A549 treated with Hydrocortisone at 1 μM for 4 hours (cell line): ENCODE measurements at places on chromosomes 6 and 20. TPM values are rescaled to one million over a fixed set of nuclear protein-coding genes. Genes with fewer than 3 reads are reported as not detected.

OPN5 gene
- total RNA-seq, result not detected in 5 replicates

FERMT1 gene
- total RNA-seq, result 14.2 to 18.4 TPM (median 14.7 TPM) in 5 replicates

SLC4A11 gene
- total RNA-seq, result 9.2 to 15.1 TPM (median 13.6 TPM) in 5 replicates

CTSA gene
- total RNA-seq, result 92.5 to 118 TPM (median 109 TPM) in 5 replicates

CDH26 gene
- total RNA-seq, result 0.06 to 0.30 TPM (median 0.13 TPM) in 5 replicates

CTAGE9 gene
- total RNA-seq, result not detected in 5 replicates

SAMD10 gene
- not detected in 5 replicates for total RNA-seq

PCSK2 gene
- not detected in 5 replicates for total RNA-seq

PDYN gene
- total RNA-seq, result not detected in 5 replicates

SDHAF4 gene
- 3.9 to 5.2 TPM (median 4.7 TPM) in 5 replicates for total RNA-seq

MATN4 gene
- 0.06 to 0.16 TPM (median 0.08 TPM) in 5 replicates for total RNA-seq

RAB44 gene
- total RNA-seq, result 0.02 to 0.07 TPM (median 0.05 TPM) in 3 of 5 replicates, not detected in the others

KHDC1L gene
- 0.24 to 0.75 TPM (median 0.35 TPM) in 3 of 5 replicates, not detected in the others for total RNA-seq

RAET1L gene
- 0.15 to 0.61 TPM (median 0.35 TPM) in 5 replicates for total RNA-seq

NOX3 gene
- not detected in 5 replicates for total RNA-seq
